ENCODE measurements at places on chromosomes 2 and 18.

GRCh38 chr2:70473101-70473722 is 80.4 kb downstream of the TGFA start:
- no peak for DNase-seq

- no peak for DNase-seq
Measured at GRCh38 chr2:1546901-1547300, 133.6 kb downstream of the TPO start.

DNA sequence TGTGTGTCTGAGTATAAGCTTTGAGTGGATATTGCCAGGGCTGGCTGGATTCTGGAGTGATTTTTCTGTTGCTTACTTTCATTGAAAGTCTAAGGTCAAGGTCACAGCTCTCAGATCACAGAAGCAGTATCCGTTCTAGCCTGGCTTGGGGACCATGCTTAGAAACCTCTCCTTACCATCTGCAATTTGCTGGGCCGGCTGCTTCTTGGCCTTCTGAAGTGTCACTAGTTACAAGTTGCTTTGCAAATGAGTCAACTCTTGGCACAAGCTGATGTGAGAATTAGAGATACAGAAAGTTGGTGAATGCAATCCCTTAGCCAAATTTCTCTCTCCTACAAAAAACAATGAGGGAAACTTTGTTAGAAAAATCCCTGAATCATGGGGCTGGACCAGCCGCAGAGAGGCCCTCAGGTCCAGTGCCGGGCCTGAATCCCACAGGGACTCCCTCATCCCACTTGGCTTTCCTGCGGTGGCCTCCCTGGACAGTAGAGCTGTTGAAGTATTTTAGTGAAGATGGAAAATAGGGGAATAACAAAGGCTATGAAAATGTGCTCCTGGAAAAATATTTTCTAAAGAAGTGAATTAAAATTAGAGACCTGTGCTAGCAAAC is 92.7 kb upstream of the CNGA3 start:
- DNase-seq, result no peak

GRCh38 chr2:109318150-109318948 is 189.3 kb downstream of the SH3RF3 start:
- DNase-seq, result peak; percentile 37

GRCh38 chr18:77063260-77063659 is 69.3 kb downstream of the MBP start:
- no peak for DNase-seq

GRCh38 chr18:61203151-61203550 is 130.1 kb upstream of the CDH20 start:
- DNase-seq, result no peak

DNA sequence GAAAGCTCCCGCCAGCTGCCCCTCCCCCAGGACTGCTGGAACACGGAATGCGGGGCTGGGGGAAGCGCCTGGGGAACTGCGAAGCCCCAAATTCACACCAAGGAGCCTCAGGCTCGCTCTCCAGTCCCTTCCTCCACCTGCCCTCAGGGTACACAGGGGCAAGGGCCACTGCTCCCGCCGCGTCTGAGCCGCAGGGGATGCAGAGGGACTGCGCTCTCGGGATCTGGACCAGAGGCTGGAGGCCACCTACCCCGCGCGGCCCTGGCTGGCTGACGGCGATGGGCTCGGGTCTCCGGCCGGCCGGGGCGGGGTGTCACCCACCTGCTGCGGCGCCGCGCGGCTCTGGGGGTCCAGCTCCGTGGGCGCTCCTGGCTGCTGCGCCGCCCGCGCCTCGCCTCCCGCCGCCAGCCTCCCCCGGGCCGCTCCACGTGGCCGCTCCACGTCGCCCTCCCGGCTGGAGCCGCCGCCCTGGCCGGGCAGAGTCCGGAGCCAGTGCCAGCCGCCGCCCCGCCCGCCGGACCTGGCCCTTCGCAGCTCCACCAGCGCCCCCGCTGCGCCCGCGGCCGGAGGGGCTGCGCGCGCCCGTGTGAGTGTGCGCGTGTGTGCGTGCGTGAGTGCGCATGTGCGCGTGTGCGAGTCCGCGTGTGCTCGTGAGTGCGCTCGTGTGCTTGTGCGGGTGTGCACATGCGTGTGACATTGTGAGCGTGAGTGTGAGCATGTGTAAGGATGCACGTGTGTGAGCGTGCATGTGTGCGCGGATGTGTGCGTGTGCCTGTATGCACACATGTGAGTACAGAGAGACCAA is at the start of gene CGREF1:
CGREF1 (minus strand) TSS at position 604 of the 805 bp plus-strand sequence. CDS start 14,762 bp downstream, outside the sequence.
- DNase-seq, result peak; percentile 39

- DNase-seq, result no peak
Measured at GRCh38 chr2:138474100-138474825, 27.3 kb upstream of the SPOPL start.

DNA sequence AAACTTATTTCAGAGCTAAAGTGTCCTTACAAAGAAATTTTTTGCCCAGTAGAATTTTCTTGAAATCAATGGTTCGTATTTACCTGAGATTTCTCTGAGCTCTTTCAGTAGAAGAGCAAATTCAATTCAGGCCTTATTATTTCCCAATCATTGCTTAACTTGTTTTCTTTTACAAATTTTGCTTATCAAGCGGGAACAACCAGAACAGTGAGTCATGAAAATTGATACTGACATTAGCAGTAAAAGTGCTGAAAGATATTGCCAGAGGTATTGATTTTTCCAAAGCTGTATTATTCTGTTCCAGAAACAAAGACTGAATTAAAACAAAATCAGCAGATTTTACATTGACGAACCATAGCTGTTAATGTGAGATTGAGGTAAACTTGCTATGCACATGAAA is 10.1 kb upstream of the RIOK3 start:
- no peak for DNase-seq

- DNase-seq, result no peak
Measured at GRCh38 chr2:40455661-40456060, 3.8 kb upstream of the SLC8A1 start.

DNA sequence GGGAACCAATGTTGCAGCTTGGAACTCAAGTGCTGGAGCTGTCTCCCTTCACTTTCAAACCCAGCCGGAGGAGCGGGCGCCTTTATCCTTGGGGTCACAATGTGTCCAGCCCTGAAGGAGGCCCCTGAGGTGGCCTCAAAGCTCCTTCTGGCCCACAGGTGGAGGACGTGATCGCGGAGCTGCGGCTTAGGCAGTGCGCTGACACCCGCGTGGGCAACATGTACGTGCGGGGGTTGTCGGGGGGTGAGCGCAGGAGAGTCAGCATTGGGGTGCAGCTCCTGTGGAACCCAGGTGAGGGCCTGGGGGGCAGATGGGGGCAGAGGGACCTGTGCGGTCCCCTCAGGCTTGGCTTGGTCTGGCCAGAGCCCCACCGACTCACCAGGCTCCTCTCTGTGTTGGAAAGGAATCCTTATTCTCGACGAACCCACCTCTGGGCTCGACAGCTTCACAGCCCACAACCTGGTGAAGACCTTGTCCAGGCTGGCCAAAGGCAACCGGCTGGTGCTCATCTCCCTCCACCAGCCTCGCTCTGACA is 13.5 kb downstream of the ABCG8 start:
- DNase-seq, result no peak

DNA sequence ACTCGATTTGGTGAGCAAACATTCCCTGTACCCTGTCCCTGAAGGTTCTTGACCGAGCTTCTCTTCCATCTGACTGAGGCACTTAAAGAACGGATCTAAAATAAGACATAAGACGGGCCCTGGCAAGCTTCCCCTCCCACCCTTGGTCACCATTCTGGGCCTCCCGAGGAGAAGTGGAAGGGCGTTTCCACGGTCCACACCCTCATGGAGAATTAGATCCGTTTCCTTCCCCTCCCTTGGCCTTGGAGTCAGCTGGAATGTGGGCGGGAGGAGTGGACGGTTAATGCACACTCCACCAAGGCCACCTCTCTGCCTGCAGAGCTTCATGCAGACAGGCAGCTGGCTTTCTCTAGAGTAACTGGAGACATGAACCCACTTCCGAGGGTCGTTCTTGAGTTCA is 257.3 kb upstream of the APCDD1 start:
- DNase-seq, result no peak

GRCh38 chr2:120660771-120661459 is 74.8 kb upstream of the GLI2 start:
- no peak for DNase-seq

DNA sequence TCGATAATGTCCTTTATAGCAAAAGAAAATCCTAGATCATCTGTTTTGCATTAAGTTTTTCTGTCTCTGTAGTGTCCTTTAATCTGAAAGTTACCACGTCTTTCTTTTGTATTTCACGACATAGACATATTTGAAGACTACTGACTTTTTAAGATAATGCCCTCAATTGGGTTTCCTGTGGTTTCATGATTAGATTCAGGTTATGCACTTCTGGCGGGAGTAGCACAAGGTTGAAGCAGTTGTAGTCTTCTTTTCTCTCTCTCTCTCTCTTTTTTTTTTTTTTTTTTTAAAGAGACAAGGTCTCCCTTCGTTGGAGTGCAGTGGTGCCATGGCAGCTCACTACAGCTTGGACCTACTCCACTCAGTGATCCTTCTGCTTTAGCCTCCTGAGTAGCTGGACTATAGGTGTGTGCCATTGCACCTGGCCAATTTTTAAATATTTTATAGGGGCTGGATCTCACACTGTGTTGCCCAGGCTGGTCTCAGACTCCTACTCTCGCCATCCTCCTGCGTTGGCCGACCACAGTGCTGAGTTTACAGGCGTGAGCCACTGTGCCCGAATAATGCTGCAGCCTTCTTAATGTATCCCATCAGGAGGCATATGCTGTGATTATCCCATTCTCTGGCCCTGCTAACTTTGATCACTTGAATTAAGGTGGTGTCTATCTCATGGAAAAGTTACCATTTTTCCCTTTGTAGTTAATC is 3.9 kb downstream of the INPP4A start:
- DNase-seq, result no peak
